ENCODE measurements at places on chromosomes 11 and 22. TPM values are rescaled to one million over a fixed set of nuclear protein-coding genes. Genes with fewer than 3 reads are reported as not detected.
A peak's percentile ranks its signal among the peaks of the same experiment; 100 is the strongest.

The LMO1 gene
- total RNA-seq, result 0.62 TPM

The DUSP8 gene
- 8.9 TPM for total RNA-seq

The RAB39A gene
- total RNA-seq, result 2.3 TPM

The GAS2 gene
- total RNA-seq, result 22.1 TPM

- DNase-seq, result no peak
Measured at GRCh38 chr22:35582218-35582860, 34.8 kb downstream of the MB start.

GRCh38 chr22:50529416-50529896 lies 356 bp downstream of the TYMP start:
- DNase-seq, result peak; percentile 84

- DNase-seq, result peak; percentile 58
Measured at GRCh38 chr22:20011993-20012740, 4.5 kb downstream of the ARVCF start.

DNA sequence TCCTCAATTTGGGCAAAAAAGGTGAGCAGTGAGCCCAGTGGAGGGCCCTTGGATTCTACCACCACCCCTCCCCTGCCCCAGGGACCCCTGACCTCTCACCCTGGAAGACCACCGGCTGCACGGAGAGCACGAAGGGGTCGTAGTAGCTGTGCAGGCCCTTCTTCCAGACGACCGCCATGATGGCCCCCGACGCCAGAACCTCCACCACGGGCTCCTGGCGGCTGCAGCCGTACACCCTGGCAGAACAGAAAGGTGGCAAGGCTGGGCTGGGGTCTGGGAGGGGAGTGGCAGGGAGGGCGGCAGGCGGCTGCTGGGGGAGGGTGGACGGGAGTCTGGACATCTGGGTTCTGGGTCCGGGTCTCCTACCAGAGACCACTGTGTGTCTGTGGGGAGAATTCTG lies 23.3 kb downstream of the TMPRSS6 start:
- DNase-seq, result no peak

DNA sequence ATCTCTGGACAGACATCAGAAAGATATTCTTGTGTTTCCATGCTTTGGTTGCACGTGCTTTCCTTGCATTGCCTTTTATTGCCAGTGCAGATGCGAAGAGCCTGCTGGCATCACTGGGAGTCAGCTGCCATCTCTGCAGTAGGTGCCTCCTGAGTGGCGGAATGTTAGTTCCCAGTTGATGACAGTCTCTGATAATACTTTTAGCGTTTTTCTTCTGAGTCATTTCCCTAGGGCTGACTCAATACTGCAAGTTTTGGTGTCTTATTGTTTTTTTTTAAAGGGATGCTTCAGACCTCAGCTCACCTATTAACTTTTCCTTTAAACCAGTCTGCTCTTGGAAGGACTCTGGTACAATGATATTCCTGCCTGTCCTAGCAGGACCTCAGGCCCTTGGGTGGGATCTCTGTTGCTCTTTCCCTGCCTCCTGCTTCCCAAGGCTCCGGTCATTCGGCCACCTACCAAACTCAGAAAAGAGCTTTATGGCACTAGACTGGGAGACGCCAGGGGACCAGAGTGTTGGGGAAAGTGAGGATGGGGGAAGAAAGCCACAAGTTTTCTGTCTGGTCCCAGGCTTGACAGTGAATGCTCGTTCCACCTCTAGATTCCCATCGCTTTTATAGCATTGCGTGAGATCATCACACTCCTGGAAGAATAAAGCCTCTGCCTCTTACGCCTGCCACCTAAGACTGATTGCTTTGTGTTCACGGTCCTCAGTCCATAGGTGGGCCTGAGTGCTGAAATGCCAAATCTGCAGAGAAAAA lies 308.7 kb downstream of the DDX10 start:
- DNase-seq, result no peak

GRCh38 chr22:17627961-17628405 lies 566 bp downstream of the ATP6V1E1 start:
- no peak for DNase-seq

DNA sequence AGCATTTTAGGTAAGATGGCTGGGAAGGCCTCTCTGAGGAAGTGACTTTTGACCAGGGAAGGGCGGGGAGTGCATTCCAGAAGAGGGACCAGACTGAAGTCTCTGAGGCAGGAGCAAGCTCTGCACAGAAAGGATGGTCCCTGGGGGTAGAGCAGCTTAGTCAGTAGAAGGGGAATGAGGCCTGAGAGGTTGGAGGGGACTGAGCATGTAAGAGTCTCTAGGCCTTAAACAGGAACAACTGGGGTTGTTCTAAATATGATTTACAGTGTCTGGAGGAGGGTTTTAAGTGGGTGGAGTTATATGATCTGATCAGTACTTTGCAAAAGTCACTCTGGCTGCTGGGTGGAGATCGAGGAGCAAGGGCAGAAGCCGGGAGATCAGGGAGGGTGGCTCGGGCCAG lies 31.7 kb upstream of the TEF start:
- DNase-seq, result no peak
